ENCODE measurements at places on chromosomes 7 and 10.

- H3K4me3 ChIP-seq, result no peak overlapping the region
- no peak for DNase-seq
- no peak overlapping the region for H3K27ac ChIP-seq
- no peaks in the 10 kb centered on the region for H3K27me3 ChIP-seq
- H3K4me1 ChIP-seq, result no peaks in the 10 kb centered on the region
Observed at GRCh38 chr10:32793033-32793432, 165.0 kb downstream of the ITGB1 start.

- H3K27me3 ChIP-seq, result no peaks in the 10 kb centered on the region
- H3K36me3 ChIP-seq, result no peaks in the 10 kb centered on the region
- DNase-seq, result no peak
- no peak overlapping the region for H3K4me3 ChIP-seq
Observed at GRCh38 chr7:113561446-113561845, 357.4 kb downstream of the PPP1R3A start.

GRCh38 chr10:23340354-23340753 lies 4.2 kb downstream of the C10orf67 start:
- H3K27ac ChIP-seq, result no peak overlapping the region
- no peak for DNase-seq
- H3K27me3 ChIP-seq, result no peaks in the 10 kb centered on the region
- H3K4me3 ChIP-seq, result no peak overlapping the region
- no peaks in the 10 kb centered on the region for H3K36me3 ChIP-seq

GRCh38 chr10:60042262-60042661 lies 135.9 kb upstream of the CCDC6 start:
- no peaks in the 10 kb centered on the region for H3K4me1 ChIP-seq
- H3K27me3 ChIP-seq, result no peaks in the 10 kb centered on the region
- H3K27ac ChIP-seq, result no peak overlapping the region
- H3K36me3 ChIP-seq, result peaks cover 2% of the 10 kb centered on the region

DNA sequence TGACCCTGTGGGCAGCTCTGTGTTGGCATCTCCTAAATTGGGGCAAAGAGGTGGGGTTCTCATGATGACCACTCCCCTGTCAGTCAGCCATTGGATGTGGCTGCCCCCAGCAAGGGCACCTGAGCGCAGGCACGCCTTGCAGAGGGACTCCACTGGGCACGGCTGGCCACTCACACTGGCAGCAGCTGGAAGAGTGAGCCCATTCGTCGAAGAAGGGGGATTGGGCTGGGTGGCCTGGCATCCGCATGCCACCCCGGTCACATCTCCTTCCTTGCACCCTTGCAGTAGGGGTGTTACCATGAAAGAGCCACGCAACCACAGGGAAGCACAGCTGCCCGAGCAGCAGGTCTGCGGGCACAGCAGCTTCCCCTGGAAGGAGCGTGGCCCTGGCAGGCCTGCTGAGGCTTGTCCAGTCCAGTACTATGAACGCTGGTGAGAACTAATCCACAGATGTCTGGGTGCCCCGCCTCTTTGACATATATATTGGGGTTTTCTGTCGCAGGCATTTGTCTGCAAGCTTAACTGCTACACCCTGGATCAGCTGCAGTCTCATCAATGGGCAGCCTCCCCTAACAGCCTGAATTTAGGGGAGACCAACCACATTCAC lies 25.7 kb upstream of the GRB10 start:
- peaks cover 9% of the 10 kb centered on the region for H3K4me1 ChIP-seq
- no peak overlapping the region for H3K4me3 ChIP-seq
- no peak for DNase-seq
- no peak overlapping the region for H3K27ac ChIP-seq

DNA sequence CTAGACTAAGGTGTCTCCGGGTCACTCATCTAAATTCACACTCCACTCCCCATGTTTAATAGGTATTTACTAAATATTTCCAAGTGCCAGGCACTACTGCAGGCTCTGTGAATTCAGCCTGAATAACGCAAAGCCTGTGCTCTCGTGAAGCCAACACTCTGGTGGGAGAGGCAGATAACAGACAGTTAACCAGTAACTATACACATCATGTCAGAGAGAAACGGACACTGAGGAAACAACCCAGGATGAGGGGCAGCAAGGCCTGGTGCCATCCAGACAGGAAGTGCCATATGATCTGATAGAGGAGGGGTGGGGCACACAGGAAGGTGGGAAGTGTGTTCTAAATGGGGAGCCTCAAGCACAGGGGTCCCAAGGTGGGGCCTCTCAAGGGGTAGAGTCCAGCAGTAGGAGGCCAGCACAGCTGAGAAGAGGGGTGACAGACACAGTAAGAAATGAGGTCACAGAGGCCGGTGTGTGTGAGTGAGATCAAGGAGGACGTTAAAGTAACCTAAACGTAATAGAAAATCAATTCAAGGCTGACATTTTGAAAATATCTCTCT lies 85.3 kb downstream of the LARP4B start:
- peaks cover 45% of the 10 kb centered on the region for H3K36me3 ChIP-seq
- H3K27ac ChIP-seq, result peak overlapping the region; percentile 69
- H3K4me1 ChIP-seq, result peaks cover 29% of the 10 kb centered on the region
- H3K27me3 ChIP-seq, result no peaks in the 10 kb centered on the region

GRCh38 chr7:150972023-150972468 lies 6.1 kb downstream of the KCNH2 start:
- DNase-seq, result no peak
- H3K36me3 ChIP-seq, result no peaks in the 10 kb centered on the region
- H3K4me3 ChIP-seq, result peak overlapping the region; percentile 77
- peaks cover 48% of the 10 kb centered on the region for H3K4me1 ChIP-seq
- H3K27me3 ChIP-seq, result peaks cover 11% of the 10 kb centered on the region
- H3K27ac ChIP-seq, result peak overlapping the region; percentile 50

- DNase-seq, result no peak
- H3K4me1 ChIP-seq, result no peaks in the 10 kb centered on the region
- no peak overlapping the region for H3K27ac ChIP-seq
- no peak overlapping the region for H3K4me3 ChIP-seq
Observed at GRCh38 chr7:28003408-28003807, 177.2 kb downstream of the JAZF1 start.

DNA sequence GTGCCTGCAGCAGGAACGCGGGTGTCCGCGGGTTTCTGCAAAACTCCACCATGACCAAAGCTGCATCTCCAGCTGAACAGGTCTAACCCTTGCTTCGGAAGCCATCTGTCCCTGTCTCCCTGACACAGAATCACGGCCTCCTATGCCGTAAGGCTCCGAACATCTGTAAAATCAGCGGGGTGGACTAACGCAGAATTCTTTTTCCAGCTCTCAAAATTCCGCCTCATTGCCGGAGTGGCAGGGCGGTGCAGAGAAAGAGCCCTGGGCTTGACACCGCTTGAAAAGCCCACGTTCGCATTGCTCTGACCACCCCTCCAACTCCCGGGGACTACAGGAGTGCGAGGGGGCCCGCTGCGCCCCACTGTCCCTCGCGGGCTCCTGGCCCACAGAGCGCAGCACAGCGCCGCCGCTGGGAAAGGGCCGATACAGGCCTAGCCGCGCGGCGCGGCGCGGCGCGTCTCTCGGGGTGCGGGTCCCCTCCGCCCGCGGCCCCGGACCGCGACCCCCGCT lies 409 bp downstream of the DNMBP start:
- DNase-seq, result peak; percentile 53
- H3K4me1 ChIP-seq, result peaks cover 51% of the 10 kb centered on the region
- H3K27ac ChIP-seq, result peak overlapping the region; percentile 76
- peaks cover 11% of the 10 kb centered on the region for H3K27me3 ChIP-seq
- peak overlapping the region; percentile 91 for H3K4me3 ChIP-seq

- H3K4me3 ChIP-seq, result no peak overlapping the region
- H3K4me1 ChIP-seq, result no peaks in the 10 kb centered on the region
- DNase-seq, result no peak
- H3K27me3 ChIP-seq, result peaks cover 12% of the 10 kb centered on the region
- H3K36me3 ChIP-seq, result peaks cover 3% of the 10 kb centered on the region
Observed at GRCh38 chr7:158517072-158517471, 70.6 kb downstream of the PTPRN2 start.

DNA sequence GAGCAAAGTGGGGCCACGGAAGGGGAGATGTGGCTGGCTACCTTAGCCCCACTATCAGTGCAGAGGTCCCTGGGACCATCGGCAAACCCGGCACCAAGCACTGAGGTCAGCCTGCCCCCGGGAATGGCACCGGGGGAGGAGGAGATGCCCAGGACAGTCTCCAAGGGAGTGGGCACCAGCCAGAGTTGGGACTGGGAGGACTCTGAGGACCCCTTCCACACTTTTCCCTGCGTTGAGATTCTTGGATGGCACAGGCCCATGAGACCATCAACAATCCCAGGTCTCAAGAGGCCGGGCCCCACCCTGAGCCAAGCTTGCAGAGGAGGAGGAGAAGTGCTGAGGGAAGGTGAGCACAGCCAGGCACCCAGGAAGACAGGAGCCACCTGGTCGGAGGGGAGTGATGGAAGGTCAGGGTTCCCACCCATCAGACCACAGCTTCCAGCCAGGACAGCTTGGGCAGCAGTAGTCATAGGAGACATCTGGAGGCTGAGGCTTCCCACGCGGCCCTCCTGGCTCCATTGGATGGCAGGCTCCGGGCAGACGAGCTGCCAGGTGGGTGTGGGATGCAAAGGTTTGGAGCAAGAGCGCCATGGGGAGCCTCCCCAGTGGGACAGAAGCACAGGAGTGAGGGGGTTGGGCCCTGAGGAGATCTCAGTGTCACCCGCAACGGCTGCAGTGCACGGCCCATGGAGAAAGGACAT lies 2.6 kb upstream of the OPN4 start:
- peaks cover 25% of the 10 kb centered on the region for H3K4me1 ChIP-seq
- no peak for DNase-seq
- no peak overlapping the region for H3K27ac ChIP-seq

GRCh38 chr10:28400176-28400575 lies 97.3 kb upstream of the MPP7 start:
- no peaks in the 10 kb centered on the region for H3K4me1 ChIP-seq
- H3K36me3 ChIP-seq, result no peaks in the 10 kb centered on the region
- DNase-seq, result no peak
- no peak overlapping the region for H3K27ac ChIP-seq
- no peak overlapping the region for H3K4me3 ChIP-seq
- H3K27me3 ChIP-seq, result peaks cover 10% of the 10 kb centered on the region

DNA sequence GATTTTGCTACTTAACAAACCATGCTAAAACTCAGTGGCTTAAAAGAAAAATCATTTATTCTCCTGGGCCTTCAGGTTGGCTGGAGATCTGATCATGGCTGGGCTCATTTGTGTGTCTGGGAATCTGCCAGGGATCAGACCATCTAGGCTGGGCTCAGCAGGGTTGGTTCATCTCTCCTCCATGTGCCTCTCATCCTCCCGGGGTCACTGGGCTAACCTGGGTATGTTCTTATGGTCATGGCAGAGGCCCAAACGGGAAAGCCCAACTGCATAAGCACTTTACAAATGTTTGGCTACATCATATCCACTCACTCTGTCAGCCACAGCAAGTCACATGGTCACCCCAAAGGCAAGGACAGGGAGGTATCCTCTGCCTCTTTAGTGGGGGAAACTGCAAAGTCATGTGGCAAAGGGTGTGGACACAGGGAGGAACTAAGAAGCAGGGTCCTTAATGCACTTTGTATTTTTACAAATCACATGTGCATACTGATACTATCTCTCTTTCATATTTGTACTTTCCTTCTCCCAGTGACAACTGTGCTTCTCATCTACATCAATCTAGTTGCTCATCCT lies 231.4 kb downstream of the BUB3 start:
- no peak overlapping the region for H3K27ac ChIP-seq
- peaks cover 19% of the 10 kb centered on the region for H3K4me1 ChIP-seq
- no peak for DNase-seq
- no peaks in the 10 kb centered on the region for H3K27me3 ChIP-seq
- H3K4me3 ChIP-seq, result no peak overlapping the region
- H3K36me3 ChIP-seq, result peaks cover 22% of the 10 kb centered on the region

DNA sequence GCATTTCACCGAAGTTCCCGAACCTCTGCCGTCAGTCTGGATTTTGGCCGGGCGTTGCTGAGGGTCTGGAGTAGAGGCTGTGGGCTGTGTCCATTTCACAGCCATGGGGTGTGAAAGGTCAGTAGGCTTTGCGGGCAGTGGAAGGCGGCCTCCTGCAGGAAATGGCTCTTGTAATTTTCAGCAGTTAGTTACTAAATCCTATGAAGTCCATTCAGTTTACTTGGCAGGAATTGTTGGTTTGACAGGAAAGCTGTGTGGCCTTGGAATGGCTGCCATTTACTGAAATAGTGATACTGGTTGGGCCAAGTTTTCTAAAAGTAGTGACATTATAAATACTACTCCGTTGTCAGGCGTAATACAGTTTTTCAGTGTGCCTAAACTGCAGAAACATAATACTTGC lies 303.7 kb downstream of the CCDC3 start:
- no peaks in the 10 kb centered on the region for H3K27me3 ChIP-seq
- H3K4me3 ChIP-seq, result no peak overlapping the region
- no peak overlapping the region for H3K27ac ChIP-seq
- DNase-seq, result no peak
- no peaks in the 10 kb centered on the region for H3K36me3 ChIP-seq
- H3K4me1 ChIP-seq, result no peaks in the 10 kb centered on the region

DNA sequence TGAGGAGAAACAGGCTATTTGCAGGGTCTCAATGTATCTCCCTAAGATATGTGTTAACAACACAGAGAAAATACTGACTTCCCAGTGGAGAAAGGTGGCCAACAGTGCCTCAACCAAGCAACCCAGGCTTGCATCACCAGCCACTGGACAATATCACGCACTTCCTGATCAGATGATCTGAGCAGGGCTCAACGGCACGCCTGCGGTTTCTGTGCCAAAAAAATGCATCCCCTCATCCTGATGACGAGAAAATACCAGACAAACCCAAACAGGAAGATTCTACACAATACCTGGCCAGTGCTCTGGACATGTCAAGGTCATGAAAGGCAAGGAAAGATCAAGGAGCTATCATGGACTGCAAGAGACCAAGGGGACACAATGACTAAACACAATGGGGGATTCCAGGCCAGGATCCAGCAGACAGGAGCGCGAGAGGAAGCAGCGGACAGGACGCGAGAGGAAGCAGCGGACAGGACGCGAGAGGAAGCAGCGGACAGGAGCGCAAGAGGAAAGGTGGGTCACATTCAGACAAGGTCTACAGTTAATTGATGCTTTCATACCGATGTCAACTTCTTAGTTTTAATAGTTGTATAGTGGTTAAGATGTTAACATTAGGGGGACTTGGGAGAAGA lies 51.1 kb downstream of the GNA12 start:
- H3K27me3 ChIP-seq, result no peaks in the 10 kb centered on the region
- peaks cover 25% of the 10 kb centered on the region for H3K36me3 ChIP-seq
- no peak for DNase-seq
- H3K27ac ChIP-seq, result no peak overlapping the region
- no peak overlapping the region for H3K4me3 ChIP-seq
- no peaks in the 10 kb centered on the region for H3K4me1 ChIP-seq

DNA sequence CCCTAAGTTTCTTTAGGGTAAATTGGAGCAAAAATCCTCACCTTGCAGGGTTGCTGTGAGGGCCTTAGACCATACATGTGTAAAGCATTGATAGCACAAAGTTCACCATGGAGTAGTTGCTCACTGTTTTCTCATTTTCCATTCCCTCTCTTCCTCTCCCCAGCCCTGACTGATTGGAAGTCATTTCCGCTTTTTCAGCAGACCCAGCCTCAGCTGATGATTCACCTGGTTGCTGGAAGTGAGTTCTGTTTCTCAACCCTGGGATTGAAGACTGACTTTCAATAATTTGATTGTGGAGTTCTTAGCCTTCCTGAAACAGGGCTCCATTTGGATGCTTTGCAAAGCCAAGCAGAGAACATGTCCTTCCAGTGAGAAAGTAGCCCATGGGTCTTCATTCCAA lies 107.0 kb downstream of the PLXNA4 start:
- DNase-seq, result no peak
- H3K27ac ChIP-seq, result no peak overlapping the region
- peaks cover 17% of the 10 kb centered on the region for H3K27me3 ChIP-seq
- H3K4me3 ChIP-seq, result no peak overlapping the region
- peaks cover 27% of the 10 kb centered on the region for H3K4me1 ChIP-seq
- peaks cover 6% of the 10 kb centered on the region for H3K36me3 ChIP-seq

Data from neural crest cell (in vitro differentiated cells).